HS-5 (cell line): ENCODE measurements at places on chromosomes 16 and 17.

DNA sequence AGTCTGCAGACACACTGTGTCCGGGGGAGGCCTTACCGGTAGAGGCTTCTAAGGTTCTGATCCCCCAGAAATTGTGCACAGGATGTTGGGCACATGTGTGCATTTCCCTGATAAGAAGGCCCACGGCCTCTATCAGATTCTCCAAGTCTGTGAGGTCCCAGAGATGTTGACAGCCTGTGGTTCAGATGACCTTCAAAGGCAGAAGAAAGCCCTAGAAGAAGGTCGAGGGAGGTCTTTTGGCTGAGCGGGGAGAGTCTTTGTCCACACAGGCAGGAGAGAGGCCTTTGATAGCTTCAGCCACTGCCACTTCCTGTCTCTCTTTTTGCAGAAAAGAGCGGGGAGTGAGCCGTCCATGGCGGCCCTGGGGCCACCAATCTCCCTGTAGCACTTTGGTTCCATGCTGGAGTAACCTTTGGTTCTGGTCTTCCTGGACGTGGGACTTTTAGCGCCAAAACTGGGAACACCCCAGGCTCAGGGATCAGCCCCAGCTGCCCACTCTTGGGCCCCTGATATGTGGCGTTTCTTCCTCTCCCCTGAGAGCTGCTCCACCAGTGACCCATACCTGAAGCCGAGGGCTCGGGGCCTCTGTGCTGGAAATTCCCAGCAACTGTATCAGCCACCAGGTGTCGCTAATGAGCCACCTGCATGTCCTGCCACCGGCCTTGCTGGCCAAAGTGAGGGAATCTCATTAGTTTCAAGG is 28.1 kb upstream of the LGALS9 start:
- DNase-seq = no peak

- no peak for DNase-seq
These were observed 12.2 kb downstream of the MLLT6 start for GRCh38 chr17:38717139-38717745.

DNA sequence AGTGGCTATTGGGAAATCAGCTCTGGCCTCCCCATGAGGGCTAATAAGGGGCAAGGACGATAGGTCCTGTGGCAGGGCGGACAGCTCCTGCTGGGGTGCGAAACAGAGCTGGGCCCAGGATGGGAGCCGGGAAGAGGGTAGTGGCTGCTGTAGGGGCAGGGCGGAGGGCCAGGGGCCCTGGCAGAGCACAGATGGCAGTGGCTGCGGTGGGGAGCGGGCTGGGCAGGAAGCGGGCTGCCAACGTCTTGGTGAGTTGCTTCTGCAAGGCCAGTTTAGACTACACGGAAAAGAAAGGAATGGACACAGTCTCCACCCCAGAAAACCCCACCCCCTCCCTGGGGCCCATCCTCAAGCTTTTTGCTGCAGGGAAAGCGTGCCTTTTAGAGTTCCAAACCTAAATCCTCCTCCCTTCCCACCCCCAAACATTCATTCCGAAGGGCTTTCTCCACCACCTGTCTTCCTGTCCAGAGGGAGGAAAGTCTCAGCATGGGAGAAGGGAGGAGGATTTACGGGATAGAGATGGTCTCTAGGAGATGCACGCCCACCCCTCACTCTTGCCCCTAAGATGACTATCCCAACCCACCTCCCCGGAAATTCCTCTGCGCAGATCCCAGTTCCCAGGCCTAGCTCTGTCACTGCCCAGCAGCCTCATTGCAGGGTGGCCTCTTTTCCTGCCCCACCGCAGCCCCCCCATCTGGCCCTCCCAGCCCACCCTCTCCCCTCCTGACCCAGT is 7.1 kb downstream of the NKIRAS2 start:
- DNase-seq = no peak

DNA sequence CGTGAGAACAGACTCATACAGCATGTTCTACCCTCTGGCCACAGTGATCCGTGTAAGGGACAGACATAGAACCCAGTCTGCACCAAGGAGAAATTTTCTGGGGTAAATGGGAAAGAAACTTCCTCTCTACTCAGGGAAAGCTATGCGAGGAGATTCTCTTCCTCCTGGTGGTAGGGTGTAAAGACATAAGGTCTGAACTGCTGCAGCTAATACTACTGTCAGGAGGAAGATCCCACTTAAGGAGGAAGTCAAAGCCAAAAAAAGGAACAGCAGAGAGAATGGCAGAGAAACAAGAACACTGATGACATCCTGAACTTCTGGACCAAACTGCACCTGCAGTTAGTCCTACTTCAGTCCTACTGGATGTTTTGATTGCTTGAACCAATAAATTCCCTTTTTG is 7.1 kb upstream of the TM4SF5 start:
- no peak for DNase-seq
